ENCODE measurements at places on chromosomes 11 and 22.
A peak's percentile ranks its signal among the peaks of the same experiment; 100 is the strongest.

DNA sequence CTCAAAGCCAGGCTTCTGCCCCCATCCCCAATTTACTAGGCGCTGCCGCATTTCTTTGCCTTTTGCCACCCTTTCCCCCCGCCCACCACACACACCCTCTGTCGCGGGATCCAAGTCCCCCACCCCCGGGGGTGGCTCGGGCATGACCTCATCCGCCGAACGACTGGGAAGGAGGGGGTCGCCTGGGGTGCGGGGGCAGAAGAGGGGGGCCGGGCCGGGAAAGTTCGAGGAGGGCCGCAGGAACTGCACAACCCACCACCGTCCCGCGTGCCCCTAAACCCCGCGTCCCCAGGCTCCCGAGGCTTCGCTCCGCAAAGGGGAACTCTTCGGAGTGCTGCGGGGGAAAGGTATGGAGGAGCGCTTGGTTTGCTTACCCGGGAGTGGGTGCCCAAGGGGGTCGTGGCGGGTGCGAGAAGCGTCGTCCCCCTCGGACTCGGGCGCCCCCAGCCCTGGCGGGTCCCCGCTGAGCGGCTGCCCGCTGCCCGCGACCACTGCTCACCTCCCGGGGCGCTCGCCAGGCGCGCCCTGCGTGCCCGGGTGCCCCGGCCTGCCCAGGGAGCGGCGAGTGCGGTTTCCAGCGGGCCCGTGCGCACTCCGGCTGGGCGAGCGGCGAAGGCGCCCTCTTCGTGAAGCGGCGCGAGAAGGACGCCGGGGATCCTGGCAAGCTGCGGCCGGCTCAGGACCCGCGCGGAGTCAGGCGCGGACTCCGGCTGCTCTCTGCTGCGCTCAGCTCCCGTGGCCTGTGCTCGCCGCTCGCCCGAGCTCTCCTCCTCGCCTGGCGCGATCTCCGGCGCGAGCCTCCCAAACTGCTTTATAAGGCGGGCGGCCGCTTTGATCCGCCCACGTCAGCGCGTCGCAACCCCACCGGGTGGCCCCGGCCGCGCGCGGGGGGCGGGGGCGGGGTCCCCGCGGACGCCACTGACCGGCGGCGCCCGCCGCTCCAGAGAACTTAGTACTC, 4.0 kb upstream of the WNT11 start:
- DNase-seq = peak; percentile 32

DNA sequence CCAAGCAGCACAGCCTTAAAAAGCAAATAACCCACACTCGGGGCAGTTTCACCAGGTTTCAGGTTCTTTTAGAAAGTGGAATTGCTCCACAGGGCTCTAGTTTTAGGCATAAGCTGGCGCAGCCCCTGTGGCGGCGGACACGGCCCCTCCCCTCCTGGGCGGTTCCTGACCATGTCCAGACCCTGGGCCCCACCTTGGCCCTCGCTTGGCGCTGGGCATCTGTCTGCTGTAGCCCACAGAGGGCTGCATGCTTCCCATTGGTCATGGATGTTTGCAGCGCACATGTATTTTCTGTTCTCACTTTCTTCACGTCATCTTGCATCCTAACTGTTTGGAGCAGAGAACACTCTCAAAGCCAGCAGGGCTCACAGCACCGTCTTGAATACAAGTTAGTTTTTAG, 244.3 kb downstream of the BRD1 start:
- no peak for DNase-seq

DNA sequence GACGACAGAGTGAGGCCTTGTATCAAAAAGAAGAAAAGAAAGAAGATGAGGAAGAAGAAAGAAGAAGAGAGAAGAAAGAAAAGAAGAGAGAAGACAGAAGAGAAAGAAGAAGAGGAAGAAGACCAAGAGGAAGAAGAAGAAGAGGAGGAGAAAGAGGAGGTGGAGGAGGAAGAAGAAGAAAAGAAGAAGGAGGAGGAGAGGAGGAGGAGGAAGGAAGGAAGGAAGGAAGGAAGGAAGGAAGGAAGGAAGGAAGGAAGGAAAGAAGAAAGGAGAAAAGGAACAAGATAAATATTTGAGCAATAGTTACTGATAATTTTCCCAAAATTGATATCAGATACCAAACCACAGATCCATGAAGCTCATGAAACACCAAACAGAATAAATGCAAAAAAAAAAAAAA, 169.7 kb upstream of the TMEM45B start:
- DNase-seq = no peak

- DNase-seq = peak; percentile 57
These were observed 2.2 kb upstream of the SIGIRR start for GRCh38 chr11:416757-417621.

- no peak for DNase-seq
These were observed 2.9 kb upstream of the NXPE4 start for GRCh38 chr11:114598461-114598860.

- no peak for DNase-seq
These were observed 50.7 kb downstream of the MICAL2 start for GRCh38 chr11:12161137-12161536.

GRCh38 chr11:72624496-72625201, 49.6 kb downstream of the PDE2A start:
- DNase-seq = no peak

DNA sequence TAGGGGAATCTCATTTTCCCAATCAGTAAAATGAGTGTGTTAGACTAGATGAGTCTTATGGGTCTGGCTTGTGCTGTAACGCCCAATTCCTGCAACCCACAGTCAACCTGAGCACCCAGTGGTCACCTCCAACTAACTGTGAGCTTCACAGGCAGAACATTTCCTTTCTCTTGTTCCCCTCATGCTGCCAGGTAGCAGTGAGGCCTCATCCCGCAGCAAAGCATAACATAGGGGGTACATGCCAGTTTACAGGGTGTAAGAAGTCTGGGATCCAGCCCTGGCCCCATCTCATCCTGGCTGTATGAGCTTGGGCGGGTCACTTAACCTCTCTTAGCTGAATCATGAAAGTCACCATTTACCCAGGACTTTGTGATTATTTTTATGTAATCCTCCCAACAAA, 3.7 kb downstream of the EFEMP2 start:
- no peak for DNase-seq

DNA sequence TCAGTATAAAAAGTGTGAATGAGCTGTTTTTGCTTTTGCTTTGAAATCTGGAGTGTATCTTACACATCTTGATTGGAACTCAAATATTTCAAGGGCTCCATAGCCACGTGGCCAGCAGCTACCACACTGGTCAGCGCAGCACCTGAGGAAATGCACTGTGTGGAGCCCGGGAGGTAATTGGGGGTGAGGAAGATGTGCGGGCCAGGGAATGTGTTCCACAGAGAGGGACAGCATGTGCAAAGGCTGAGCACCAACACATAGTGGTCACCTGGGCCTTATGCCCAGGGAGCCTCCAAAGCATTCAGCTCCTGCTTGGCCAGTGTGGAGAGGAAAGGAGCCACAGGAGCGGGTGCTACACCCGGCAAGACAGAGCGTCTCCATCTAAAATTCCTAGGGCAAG, 20.8 kb downstream of the RELT start:
- DNase-seq = no peak

DNA sequence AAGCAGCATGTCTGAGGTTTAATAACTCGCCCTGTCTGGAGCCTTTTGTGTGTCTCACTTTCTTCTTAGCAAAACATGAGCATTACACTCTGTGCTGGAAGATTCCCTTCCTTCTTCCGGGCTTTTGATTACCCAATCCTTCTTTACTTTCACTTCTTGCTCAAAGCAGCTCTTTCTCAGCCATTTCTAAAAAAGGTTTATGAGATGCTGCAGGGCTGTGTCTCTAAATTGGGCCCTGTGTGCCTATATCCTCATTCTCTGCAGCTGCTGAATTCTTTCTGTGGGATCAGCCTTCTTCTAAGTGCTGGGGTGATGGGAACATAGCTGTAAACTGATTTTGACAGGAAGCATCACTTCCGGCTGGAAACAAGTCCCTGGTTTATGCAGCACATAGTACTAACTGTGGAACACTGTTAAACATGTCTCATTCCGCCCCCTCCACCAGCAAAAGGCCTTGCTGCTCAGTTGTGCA, 71.8 kb downstream of the PIWIL4 start:
- no peak for DNase-seq

DNA sequence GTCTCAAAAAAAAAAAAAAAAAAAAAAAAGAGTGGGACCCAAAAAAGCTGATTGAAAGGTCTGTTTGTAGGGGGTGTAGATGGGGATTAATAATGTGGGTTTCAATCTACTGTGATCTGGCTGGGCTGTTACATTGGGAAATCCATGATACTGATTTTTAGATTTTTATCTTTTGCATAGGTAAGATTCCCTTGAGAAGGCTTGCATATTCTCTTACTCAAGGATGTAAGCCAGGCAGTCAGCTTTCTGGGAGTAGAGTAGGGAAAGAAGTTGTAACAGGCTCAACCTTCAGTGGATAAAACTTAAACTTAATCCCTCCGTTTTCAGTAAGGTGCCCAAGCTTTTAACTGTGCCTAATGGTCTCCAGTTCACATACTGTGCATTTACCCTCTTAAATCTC, 1.9 kb upstream of the CHEK1 start:
- no peak for DNase-seq

DNA sequence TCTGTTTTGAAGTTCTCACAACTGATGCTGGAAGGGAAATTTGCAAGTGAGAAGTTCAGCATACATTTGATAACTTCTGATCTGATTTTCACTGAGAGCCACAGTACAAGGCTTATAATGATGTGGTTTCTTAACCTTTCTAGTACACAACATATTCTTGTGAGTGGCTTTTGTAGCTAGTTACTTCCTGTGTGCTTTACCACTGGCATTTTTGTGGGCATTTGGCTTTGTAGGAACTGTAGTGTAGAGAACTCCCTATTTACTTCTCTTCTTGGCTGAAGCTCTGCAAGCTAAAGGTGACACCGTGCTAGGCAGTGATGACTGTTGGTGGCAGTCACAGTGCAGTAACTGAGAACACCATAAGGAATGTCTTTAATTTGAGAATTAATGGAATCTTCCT, 14.9 kb downstream of the USP47 start:
- DNase-seq = no peak

Measured in NCI-H510A (cell line).